Cerebellum (tissue), 4 donors: ENCODE measurements at places on chromosomes 1 and 21.
A peak's percentile ranks its signal among the peaks of the same experiment; 100 is the strongest.

GRCh38 chr1:15714406-15715136 is 21.5 kb upstream of the SLC25A34 start:
- peak; percentile 60 for DNase-seq

DNA sequence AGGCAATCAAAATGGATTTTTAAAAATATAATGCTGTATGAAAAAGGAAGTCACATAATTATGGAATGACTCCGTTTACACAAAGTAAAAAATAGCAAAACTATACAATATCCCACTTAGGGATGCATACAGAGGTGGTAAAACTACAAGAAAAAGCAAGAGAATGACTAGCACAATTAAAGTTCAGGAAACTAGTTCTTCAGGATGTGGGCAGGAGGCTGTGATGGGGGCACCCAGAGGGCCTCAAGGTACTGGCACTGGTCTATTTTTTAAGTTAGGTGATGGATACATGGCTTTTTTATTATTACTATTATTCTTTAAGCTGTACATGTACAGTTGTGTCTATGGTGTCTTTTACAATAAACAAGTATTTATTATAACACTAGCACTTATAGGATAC is 1.4 kb upstream of the ZC3H12A start:
- DNase-seq: no peak

- no peak for DNase-seq
Measured at GRCh38 chr21:44888581-44889550, 15.4 kb upstream of the PTTG1IP start.

- DNase-seq: no peak
Measured at GRCh38 chr1:232793944-232794343, 11.3 kb upstream of the MAP10 start.

DNA sequence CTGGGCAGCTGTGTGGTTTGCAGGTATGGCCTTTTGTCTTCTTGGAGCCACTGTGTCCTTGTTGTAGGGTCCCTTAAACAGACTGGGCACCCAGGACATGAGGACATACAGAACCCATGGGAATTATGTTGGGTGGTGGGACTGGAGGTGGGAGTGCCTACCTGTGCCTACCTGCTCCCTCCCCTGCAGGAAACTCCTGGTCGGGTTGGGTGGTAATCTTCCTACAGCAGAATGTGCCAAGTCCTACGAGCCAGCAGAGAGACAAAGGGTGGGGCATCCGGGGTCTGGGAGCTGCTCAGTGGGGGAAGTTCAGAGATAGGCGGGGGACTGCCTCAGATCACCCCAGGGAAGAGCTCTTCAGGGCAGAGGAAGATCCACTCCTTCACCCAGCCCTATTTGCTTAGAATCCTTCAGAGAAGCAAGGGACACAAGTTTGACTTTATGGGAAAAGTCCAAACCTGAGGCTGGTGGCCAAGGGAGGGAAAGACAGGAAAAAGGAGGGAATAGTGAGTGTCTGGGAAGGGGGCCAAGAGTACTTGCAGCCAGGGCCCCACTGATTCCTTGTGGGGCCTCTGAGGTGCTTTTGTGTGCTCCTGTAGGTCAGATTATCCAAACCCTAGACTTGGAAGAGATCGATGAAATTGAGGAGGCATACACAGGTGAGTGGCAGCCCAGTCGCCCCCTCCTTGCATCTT is 58.3 kb downstream of the KIF21B start:
- DNase-seq: no peak
